ENCODE measurements at places on chromosomes 11 and 22. TPM values are rescaled to one million over a fixed set of nuclear protein-coding genes. Genes with fewer than 3 reads are reported as not detected.
A peak's percentile ranks its signal among the peaks of the same experiment; 100 is the strongest.

PAX6 gene
- 23.8 TPM for total RNA-seq

C11orf86 gene
- 2.6 TPM for total RNA-seq

DKK3 gene
- 36.3 TPM for total RNA-seq

DDI1 gene
- total RNA-seq = not detected

SAA2 gene
- total RNA-seq = not detected

GRCh38 chr11:2590965-2591754, 108.6 kb downstream of the KCNQ1OT1 start:
- no peak overlapping the region for H3K4me3 ChIP-seq
- peaks cover 10% of the 10 kb centered on the region for H3K27me3 ChIP-seq
- no peaks in the 10 kb centered on the region for H3K4me1 ChIP-seq
- H3K27ac ChIP-seq = no peak overlapping the region

- H3K4me1 ChIP-seq = no peaks in the 10 kb centered on the region
- H3K27ac ChIP-seq = no peak overlapping the region
- peaks cover 62% of the 10 kb centered on the region for H3K27me3 ChIP-seq
- H3K4me3 ChIP-seq = no peak overlapping the region
- no peak for DNase-seq
These were observed 584 bp upstream of the GAL start for GRCh38 chr11:68683536-68684384.

- H3K27me3 ChIP-seq = no peaks in the 10 kb centered on the region
- H3K4me1 ChIP-seq = peaks cover 19% of the 10 kb centered on the region
- H3K4me3 ChIP-seq = peak overlapping the region; percentile 92
- DNase-seq = no peak
- H3K27ac ChIP-seq = peak overlapping the region; percentile 93
These were observed 631 bp upstream of the C22orf39 start for GRCh38 chr22:19448076-19448607.

DNA sequence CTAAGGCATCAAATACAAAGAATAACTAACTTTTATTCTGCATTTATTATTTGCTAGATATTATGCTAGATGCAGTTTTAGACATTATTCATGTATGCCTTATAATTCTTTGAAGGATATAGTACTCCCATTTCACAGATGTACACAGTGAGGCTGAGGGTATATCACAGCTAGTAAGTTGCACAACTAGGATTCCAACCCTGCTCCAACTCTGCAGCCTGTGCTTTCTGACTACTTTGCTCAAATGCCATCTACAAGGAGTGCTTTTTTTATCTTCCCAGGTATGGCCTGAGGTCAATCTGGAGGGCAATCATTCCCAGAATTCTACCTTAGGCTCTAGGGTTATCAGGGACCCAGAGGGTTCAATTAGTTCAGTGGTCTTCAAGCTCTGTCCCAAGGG, 28.4 kb downstream of the NUP160 start:
- no peaks in the 10 kb centered on the region for H3K4me1 ChIP-seq
- H3K27me3 ChIP-seq = no peaks in the 10 kb centered on the region
- DNase-seq = no peak
- no peak overlapping the region for H3K4me3 ChIP-seq
- H3K27ac ChIP-seq = no peak overlapping the region

- no peaks in the 10 kb centered on the region for H3K4me1 ChIP-seq
- no peak for DNase-seq
- no peaks in the 10 kb centered on the region for H3K36me3 ChIP-seq
- H3K27ac ChIP-seq = no peak overlapping the region
These were observed 658.7 kb downstream of the JRKL start for GRCh38 chr11:97048481-97048880.

DNA sequence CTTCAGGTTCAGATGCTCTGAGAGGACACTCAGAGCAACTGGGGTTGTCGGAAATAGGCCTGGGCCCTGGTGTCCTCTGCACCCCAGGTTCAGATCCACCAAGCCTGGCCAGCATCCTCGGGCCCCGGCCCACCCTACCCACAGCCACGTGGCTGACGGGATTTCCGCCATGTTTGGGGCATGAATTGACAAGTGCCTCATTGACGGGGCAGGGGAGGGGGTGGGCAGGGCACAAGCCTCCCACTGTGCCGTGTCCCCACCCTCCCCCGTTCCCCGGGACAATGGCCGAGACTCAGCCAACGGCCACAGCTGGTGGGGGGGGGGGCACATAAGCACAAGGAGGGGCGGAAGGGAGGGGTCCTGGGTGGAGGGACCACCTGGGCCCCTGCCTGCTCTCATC, 8.5 kb downstream of the MYRF start:
- DNase-seq = no peak
- no peaks in the 10 kb centered on the region for H3K36me3 ChIP-seq
- peaks cover 35% of the 10 kb centered on the region for H3K4me1 ChIP-seq
- no peak overlapping the region for H3K4me3 ChIP-seq

- peaks cover 21% of the 10 kb centered on the region for H3K4me1 ChIP-seq
- no peak overlapping the region for H3K27ac ChIP-seq
- peak; percentile 65 for DNase-seq
- H3K27me3 ChIP-seq = peaks cover 36% of the 10 kb centered on the region
These were observed 30.6 kb upstream of the ATXN10 start for GRCh38 chr22:45640941-45641621.

Data from type B pancreatic cell (in vitro differentiated cells).